Adrenal gland (tissue), 19 donors: ENCODE measurements at places on chromosomes 12 and 14.

GRCh38 chr14:37643701-37644100, 48.3 kb downstream of the TTC6 start:
- H3K27me3 ChIP-seq: no peaks in the 10 kb centered on the region
- DNase-seq: no peak
- H3K27ac ChIP-seq: no peak overlapping the region
- no peaks in the 10 kb centered on the region for H3K36me3 ChIP-seq
- no peaks in the 10 kb centered on the region for H3K4me1 ChIP-seq
- H3K4me3 ChIP-seq: no peak overlapping the region

DNA sequence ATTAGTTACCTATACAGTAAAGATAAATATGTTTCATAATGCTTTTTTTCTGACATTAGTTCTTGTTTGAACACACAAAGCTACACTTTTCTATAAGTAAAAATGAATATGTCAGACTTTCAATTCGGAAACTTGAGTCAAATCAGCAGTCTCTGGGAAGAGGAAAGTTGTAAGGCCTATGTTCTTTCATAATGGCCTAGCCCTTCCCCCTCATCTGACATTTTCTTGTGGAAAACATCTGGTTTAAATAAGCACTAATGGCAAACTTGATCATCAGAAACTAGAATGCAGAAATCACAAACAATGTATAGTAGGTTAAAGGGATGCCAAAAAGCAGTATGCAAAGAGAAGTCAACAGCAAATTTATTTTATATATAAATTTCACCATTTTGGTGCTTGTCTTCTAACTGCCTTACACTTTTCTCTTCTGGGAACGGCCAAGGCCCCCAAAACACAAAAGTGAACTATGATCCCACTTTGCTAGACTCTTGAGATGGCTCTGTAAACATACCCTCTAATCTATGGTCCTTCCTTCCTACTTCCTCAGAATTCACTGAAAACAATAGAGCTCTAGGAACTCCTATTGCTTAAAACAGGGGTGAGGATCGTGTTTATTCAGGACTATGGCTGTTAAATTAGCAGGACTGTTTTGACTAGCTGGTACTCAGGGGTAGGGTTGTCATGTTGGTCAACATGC, 444.1 kb downstream of the RAD51B start:
- H3K4me1 ChIP-seq: peaks cover 8% of the 10 kb centered on the region
- no peak overlapping the region for H3K4me3 ChIP-seq
- no peaks in the 10 kb centered on the region for H3K27me3 ChIP-seq
- no peak overlapping the region for H3K27ac ChIP-seq

- no peaks in the 10 kb centered on the region for H3K36me3 ChIP-seq
- H3K4me3 ChIP-seq: no peak overlapping the region
- peak; percentile 80 for DNase-seq
- no peaks in the 10 kb centered on the region for H3K27me3 ChIP-seq
- peak overlapping the region; percentile 29 for H3K27ac ChIP-seq
- peaks cover 29% of the 10 kb centered on the region for H3K4me1 ChIP-seq
Observed at GRCh38 chr14:100900837-100901390, 2.6 kb downstream of the RTL1 start.

- H3K27me3 ChIP-seq: no peaks in the 10 kb centered on the region
- no peak for DNase-seq
- H3K36me3 ChIP-seq: no peaks in the 10 kb centered on the region
- H3K27ac ChIP-seq: peak overlapping the region; percentile 10
- no peaks in the 10 kb centered on the region for H3K4me1 ChIP-seq
- H3K4me3 ChIP-seq: no peak overlapping the region
Observed at GRCh38 chr14:72451054-72451972, 442.6 kb downstream of the DPF3 start.

DNA sequence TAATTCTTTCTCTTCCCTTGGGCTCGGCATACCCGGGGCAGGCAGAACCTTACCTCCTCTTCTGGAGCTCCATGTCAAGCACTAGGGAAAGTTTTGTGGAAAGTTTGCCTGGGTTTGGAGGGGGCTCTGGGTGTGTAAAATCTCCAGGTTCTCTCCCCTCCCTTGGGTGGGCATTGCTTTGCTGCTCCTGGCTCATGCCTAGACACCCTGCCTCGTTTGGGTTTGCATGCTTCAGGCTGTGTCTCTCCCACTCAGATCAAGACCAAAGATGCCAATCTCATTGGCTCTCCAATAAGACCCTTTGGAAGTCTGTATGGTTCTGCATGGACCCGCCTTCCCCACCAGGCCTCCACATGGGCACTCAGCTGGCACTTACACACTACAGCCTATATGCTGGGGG, 6.2 kb upstream of the KRT2 start:
- no peak for DNase-seq
- no peak overlapping the region for H3K27ac ChIP-seq
- H3K27me3 ChIP-seq: peaks cover 10% of the 10 kb centered on the region
- no peaks in the 10 kb centered on the region for H3K36me3 ChIP-seq
- no peak overlapping the region for H3K4me3 ChIP-seq

- no peak for DNase-seq
- no peak overlapping the region for H3K4me3 ChIP-seq
- peaks cover 28% of the 10 kb centered on the region for H3K4me1 ChIP-seq
- H3K36me3 ChIP-seq: no peaks in the 10 kb centered on the region
Observed at GRCh38 chr14:76780875-76781647, 19.8 kb downstream of the VASH1 start.

GRCh38 chr12:121784460-121784859, 9.0 kb downstream of the RHOF start:
- H3K27me3 ChIP-seq: no peaks in the 10 kb centered on the region
- peaks cover 29% of the 10 kb centered on the region for H3K4me1 ChIP-seq
- H3K4me3 ChIP-seq: no peak overlapping the region
- DNase-seq: peak; percentile 71
- no peak overlapping the region for H3K27ac ChIP-seq
- no peaks in the 10 kb centered on the region for H3K36me3 ChIP-seq

GRCh38 chr12:19681007-19681406, 241.7 kb downstream of the AEBP2 start:
- no peaks in the 10 kb centered on the region for H3K27me3 ChIP-seq
- no peaks in the 10 kb centered on the region for H3K4me1 ChIP-seq
- no peak overlapping the region for H3K27ac ChIP-seq
- no peak overlapping the region for H3K4me3 ChIP-seq
- H3K36me3 ChIP-seq: no peaks in the 10 kb centered on the region

DNA sequence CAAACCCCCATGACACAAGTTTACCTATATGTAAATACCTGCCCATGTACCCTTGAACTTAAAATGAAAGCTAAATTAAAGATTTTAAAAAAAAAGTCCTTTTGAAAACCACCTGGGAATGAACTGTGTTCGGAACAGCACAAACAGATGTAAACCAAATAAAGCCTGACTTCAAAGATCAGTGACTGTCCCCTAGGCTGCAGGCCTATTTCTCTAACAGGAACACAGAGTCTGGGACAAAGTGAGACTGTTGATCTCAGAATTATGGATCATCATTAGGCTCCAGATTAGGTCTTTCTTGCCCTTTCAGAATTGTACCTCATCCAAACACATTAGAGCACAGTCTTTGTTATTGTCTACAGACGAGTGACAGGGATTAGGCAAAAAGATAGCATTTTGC, 54.6 kb downstream of the PAH start:
- H3K27me3 ChIP-seq: no peaks in the 10 kb centered on the region
- H3K27ac ChIP-seq: no peak overlapping the region
- no peak for DNase-seq
- no peaks in the 10 kb centered on the region for H3K4me1 ChIP-seq

GRCh38 chr12:5407034-5407856, 24.7 kb upstream of the NTF3 start:
- no peaks in the 10 kb centered on the region for H3K4me1 ChIP-seq
- no peaks in the 10 kb centered on the region for H3K36me3 ChIP-seq
- no peak overlapping the region for H3K4me3 ChIP-seq
- H3K27ac ChIP-seq: no peak overlapping the region

DNA sequence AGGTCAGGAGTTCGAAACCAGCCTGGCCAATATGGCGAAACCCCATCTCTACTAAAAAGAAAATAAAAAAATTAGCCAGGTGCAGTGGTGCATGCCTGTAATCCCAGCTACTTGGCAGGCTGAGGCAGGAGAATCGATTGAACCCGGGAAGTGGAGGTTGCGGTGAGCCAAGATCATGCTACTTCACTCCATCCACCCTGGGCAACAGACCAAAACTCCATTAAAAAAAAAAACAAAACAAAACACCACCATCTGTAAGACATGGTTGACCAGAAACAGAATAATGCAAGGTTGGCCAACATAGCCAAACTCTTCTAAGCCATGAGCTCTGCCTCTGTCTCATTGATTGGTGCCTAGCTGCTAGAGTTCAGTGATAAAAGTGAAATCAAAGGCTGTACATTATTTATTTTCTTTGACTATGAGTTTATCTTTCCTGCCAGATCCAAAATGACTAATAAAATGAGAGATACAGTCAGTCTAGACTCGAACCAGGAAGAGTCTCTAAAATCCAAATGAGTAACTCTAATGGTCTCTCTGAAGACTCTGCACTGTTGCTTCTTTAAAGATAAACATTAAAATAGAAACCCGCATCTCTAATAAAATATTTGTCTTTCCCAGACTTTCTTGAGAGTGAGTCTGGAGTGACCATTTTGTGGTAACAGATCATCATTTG, 404.7 kb downstream of the DAD1 start:
- H3K4me3 ChIP-seq: no peak overlapping the region
- H3K27ac ChIP-seq: no peak overlapping the region
- H3K4me1 ChIP-seq: no peaks in the 10 kb centered on the region
- no peaks in the 10 kb centered on the region for H3K27me3 ChIP-seq
- no peaks in the 10 kb centered on the region for H3K36me3 ChIP-seq

- H3K36me3 ChIP-seq: no peaks in the 10 kb centered on the region
- no peak overlapping the region for H3K27ac ChIP-seq
- no peaks in the 10 kb centered on the region for H3K27me3 ChIP-seq
- H3K4me1 ChIP-seq: peaks cover 10% of the 10 kb centered on the region
- DNase-seq: no peak
Observed at GRCh38 chr14:34502001-34502400, 37.5 kb downstream of the EAPP start.

DNA sequence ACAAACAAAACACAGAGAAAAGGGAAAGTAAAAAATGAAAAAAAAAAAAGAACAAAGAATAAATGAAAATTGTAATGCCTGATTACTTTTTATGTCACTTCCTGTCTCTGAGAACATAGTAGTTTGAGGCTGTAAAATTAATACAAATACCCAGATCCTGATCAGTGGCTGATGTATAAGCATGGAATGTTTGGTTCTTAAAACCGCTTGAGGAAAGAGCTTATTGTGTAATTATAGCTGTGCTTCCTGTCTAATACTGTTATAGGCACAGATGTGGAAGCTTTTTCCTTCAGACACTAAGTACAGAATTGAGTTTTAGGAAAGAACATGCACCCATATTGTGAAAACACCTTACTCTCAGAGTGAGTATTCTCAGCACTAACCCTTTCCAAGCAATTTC, 86.9 kb downstream of the AVPR1A start:
- no peaks in the 10 kb centered on the region for H3K36me3 ChIP-seq
- no peak overlapping the region for H3K4me3 ChIP-seq
- H3K27me3 ChIP-seq: no peaks in the 10 kb centered on the region

DNA sequence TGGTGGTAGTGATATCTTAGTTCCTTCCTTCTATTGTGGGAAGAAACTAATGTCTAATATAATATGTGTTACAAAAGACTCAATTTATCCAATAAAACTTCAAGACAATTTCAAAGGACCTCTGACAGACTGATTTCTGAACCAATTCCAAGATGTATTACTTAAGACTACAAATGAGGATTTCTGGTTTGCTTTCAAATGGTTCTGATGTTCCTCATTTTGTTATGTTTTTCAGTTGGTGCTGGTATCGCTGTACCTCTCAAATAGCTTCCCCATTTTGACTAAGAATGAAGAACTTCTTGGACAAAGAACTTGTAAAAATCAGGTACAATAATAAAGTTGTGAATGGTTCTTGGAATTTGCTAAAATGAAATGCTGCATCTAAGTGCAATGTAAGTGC, 19.4 kb upstream of the MBIP start:
- no peak overlapping the region for H3K4me3 ChIP-seq
- no peaks in the 10 kb centered on the region for H3K4me1 ChIP-seq
- H3K27me3 ChIP-seq: peaks cover 7% of the 10 kb centered on the region
- H3K27ac ChIP-seq: no peak overlapping the region
- no peak for DNase-seq
- H3K36me3 ChIP-seq: no peaks in the 10 kb centered on the region

DNA sequence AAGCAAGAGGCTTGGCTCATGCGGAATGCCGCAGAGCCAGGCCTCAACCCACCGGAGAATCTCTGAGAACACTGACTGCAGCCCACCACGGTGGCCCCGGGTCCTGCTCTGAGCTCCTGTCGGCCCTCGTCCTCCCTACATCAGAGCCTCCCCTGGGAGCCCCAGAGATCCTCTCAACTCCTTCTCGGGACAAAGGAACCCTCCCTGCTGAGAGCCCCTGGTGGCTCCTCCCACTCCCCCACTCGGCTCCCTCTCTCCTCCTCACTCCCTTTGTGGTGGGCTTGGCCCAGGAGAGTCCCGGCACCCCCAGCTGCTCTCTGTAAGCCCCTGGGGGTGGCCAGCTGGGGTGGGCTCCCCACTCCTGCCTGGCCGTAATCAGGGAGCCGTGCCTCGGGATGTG, 11.1 kb upstream of the INF2 start:
- peaks cover 46% of the 10 kb centered on the region for H3K4me1 ChIP-seq
- no peaks in the 10 kb centered on the region for H3K27me3 ChIP-seq
- peak overlapping the region; percentile 55 for H3K27ac ChIP-seq
- DNase-seq: no peak
- H3K36me3 ChIP-seq: no peaks in the 10 kb centered on the region

DNA sequence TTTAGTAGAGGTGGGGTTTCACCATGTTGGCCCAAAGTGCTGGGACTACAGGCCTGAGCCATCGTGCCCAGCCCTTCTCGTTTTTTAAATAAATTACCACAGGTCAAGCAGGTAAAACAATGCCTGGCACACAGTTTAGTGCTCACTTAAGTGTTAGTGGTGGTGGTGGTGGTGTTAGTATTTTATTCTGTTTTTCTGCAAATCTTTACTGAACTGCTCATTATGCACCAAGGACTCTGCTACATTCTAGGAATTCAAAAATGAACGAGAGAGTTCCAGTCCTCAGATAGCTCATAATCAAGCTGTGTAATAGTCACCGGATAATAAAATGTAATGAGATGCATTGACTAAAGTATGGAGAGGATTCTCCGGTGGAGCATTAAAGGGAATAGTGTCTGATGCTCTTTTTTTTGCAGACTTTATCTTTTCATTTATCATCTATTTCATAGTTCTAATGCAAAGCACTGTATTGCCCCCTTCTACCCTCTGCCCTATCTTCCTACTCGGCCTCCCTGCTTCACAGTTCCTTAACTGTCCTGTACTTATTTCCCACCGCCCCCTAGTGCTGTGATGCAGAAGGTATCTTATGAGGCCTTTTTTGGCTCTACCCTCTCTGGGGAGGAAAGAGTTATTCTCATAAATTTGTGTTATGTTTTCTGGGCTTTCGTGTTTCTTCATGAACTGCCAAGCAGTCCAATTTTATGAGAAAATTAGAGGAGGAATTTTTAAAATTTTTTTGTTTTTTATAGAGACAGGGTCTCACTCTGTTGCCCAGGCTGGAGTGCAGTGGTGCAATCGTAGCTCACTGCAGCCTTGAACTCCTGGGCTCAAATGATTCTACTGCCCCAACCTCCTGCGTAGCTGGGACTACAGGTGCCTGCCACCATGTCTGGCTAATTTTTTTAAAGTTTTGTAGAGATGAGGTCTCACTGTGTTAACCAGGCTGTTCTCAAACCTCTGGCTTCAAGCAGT, 1.0 kb downstream of the ITFG2 start:
- peak overlapping the region; percentile 81 for H3K4me3 ChIP-seq
- peak; percentile 71 for DNase-seq
- peaks cover 19% of the 10 kb centered on the region for H3K4me1 ChIP-seq
- peak overlapping the region; percentile 97 for H3K27ac ChIP-seq
- peaks cover 9% of the 10 kb centered on the region for H3K36me3 ChIP-seq

- H3K27me3 ChIP-seq: no peaks in the 10 kb centered on the region
- no peak overlapping the region for H3K27ac ChIP-seq
- no peaks in the 10 kb centered on the region for H3K36me3 ChIP-seq
- H3K4me3 ChIP-seq: no peak overlapping the region
- no peak for DNase-seq
- H3K4me1 ChIP-seq: no peaks in the 10 kb centered on the region
Observed at GRCh38 chr12:54232790-54233189, 44.0 kb upstream of the SMUG1 start.
